ENCODE measurements at places on chromosomes 6 and 20.

- DNase-seq, result no peak
Observed at GRCh38 chr6:1110941-1111349, 201.0 kb upstream of the FOXQ1 start.

- no peak for DNase-seq
Observed at GRCh38 chr6:5684320-5685053, 322.2 kb downstream of the NRN1 start.

DNA sequence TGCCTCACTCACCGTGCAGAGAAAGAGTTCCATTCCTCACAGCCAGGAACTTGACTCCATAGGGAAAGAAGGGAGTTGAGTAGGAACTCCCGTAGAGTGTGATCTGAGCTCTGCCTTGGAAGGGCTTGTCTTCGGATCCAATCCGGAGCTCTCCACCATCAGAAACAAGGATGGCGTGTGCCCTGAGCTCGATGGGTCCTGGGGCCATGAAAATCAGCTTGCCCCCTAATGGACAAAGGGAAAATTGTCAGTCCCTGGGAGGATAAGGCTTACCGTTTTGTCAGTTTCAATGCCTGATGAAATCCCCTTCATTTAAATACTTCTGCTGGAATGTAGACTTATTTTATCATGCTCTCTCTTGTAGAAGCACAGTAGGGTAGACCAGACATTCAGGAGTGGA, 153.3 kb downstream of the PKHD1 start:
- no peak for DNase-seq

- DNase-seq, result peak; percentile 50
Observed at GRCh38 chr20:62938105-62938888, at the start of gene GID8. Gene GID8 (plus strand): TSS chr20:62938147. CDS start chr20:62941503, 3,356 bp downstream.

DNA sequence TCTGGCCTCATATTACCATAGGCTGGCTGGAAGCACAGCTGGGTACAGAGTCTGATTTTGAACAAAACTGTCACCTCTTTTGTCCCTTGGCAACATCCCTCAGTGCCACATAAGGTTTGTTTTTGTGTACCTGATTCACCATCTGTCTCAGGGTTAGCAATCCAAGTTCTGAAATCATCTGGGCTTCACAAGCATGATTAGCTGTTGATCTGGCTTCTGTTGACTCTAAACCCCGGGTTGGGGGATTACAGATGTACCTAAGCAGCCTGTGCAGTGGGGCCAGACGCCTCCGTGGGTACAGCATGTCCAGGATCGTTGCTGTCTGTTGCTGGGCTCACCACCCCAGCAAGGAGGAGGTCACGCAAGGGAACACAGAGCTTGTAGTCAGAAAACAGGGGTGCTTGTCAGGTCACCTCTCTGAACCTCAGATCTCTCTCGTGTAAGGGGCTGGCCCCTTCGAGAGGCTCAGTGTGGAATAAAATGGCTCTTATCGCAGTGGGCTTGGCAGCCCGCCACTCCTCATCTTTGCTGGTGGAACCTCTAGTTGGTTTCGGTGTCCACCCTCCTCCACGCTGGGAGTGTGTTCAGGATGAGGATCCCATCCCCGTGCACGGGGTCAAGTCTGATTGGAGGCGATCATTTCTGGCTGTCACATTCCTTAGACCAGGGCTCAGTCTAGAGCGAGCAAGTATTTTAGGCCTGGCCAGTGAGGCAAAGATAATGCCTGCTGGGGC, 39.2 kb upstream of the ZNF831 start:
- no peak for DNase-seq

GRCh38 chr20:6067763-6068318, 14.0 kb upstream of the LRRN4 start:
- no peak for DNase-seq

- no peak for DNase-seq
Observed at GRCh38 chr6:79821859-79822258, 125.5 kb downstream of the ELOVL4 start.

DNA sequence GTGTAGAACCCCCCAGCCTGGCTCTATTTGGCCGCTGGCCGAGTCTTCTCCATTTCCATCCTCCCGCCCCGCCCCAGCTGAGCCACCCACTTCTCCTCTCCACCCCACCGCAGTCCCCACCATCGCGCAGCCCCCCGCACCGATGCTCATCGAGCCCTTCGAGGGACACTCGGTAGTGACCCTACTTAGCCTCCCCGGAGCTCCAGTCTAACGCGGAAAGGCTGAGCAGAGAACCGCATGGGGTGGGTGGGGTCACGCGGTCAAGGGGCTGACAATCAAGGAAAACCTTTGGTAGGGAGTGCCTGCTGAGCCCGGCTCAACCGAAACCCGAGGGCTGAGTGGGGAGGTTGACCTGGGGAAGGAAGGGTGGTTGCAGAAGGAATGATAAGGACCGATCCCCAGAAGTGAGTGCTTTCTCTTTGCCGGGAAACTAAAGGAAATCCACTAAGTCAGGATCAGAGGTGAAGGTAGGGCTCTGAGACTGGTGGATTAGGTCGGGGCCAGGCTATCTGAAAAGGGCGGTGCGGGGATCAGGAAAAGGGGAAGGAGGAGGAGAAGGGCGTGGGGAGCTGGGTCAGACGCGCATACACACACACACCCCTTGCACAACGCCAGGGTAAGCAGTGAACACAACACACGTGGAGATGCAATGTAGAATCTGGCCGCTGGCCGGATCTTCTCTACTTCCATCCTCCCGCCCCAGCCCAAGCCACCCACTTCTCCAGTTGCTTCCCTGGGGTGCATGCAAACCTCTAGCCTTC, 49.8 kb downstream of the CPXM1 start:
- DNase-seq, result peak; percentile 33

- DNase-seq, result no peak
Observed at GRCh38 chr6:140380427-140381218, 1006.2 kb upstream of the CITED2 start.

- peak; percentile 24 for DNase-seq
Observed at GRCh38 chr6:127276331-127276730, 9.7 kb downstream of the RNF146 start.

- peak; percentile 49 for DNase-seq
Observed at GRCh38 chr20:33709398-33709797, 10.7 kb downstream of the PXMP4 start.

DNA sequence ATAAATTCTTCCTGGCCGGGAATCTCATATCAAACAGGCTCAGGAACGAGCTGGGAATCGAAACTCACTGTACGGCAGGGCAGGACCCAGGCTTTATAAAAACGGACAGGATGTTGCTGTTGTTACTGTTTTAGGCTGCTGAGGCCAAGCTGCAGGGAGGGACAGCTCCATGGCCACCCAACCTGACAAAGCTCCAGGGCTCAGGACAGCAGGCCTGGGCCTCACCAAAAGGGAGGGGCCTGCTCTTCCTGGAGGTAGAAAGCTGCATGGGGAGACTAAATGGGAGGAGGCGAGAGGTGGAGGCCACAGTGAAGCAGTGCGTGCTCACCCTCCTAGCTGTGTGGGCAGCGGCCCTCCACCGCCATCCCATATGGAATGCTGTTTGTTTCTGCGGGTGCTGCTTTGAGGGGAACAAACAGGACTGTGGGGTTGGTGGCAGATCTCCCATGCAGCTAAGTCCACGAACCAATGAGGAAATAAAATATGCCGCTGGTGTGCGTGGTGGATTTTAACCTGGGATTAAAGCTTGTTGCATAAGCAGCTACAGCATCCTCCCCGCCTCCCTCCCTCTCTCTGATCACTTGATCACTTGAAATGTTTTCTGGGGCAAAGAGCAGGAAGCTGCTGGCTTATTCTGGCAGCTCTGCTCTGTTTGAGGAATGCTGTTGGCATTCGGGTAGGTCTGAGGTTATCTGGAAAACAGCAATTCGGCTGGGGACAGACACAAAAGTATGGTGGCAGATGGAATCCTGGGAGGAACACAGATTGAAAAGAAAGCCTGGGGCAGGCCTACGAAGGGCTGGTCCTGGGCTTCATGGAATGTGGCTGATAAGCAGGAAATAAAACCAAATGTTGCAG, 2.4 kb upstream of the ZMYND8 start:
- DNase-seq, result peak; percentile 75

DNA sequence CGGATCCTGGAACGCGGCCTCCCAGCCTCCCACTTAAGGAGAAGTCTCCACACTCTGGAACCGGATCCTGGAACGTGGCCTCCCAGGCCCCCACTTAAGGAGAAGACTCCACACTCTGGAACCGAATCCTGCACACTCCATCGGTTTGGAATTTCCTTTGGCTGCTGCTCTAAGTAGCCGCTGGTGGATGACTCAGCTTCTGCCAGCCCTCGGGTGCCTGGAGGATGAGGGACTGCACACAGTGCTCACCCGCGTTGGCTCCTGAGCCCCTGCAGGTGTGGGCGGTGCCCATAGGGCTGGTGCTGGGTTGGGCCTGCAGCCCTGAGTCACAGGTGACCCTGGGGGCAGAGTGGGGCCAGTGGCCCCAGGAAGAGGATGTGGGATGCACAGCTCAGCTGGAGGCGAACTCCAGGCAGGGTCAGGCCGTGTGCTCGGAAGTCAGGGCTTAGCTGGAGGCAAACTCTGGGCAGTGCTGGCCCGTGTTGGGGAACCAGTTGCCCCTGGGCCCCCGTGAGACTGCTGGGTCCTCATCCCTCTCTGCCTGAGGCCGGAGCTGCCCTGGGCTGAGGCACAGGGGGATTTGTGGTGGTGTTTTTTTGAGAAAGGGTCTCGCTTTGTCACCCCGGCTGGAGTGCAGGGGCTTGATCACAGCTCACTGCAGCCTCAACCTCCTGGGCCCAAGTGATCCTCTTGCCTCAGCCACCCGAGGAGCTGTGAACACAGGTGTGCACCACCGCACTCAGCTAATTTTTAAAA, 13.9 kb upstream of the TNFRSF6B start:
- DNase-seq, result no peak

DNA sequence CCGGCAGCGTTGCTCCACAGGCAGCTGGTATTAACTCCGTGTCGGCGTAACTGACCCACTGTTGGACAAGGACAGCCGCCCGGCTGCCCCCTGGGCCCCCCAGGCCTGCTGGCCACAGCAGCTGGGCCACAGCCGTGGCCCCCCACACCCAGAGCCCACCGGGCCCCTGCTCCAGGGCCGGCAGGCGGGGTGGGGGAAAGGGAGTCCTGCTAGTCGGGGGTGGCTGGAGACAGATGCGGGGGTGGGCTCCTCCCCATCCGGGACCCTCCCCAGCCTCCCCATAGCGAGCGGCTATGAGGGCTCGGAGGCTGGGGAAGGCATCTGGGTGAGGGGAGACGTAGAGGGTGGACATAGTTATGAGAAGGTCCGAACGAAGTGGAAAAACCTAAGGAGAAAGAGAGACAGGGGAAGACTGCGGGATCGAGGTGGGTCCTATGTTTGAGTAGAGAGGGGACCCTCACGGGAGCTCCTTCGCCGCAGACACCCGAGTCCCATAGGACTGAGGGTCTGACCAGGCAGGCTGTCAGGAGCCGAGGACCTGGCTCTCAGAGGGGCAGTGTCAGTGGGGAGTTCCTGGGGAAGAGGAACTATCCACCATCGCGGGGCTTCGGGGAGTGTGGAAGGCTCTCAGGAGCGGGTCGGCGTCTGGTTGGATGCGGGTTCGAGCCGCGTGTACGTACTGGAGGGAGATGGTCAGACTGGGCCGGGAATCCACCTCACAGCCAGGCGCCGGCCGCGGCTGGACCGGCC, 511 bp downstream of the VARS1 start:
- no peak for DNase-seq

GRCh38 chr20:63968928-63969760, 586 bp downstream of the ZNF512B start:
- no peak for DNase-seq

- no peak for DNase-seq
Observed at GRCh38 chr6:52253494-52253893, 9.2 kb upstream of the IL17F start.

GRCh38 chr6:21352131-21352530, 241.4 kb upstream of the SOX4 start:
- no peak for DNase-seq

DNA sequence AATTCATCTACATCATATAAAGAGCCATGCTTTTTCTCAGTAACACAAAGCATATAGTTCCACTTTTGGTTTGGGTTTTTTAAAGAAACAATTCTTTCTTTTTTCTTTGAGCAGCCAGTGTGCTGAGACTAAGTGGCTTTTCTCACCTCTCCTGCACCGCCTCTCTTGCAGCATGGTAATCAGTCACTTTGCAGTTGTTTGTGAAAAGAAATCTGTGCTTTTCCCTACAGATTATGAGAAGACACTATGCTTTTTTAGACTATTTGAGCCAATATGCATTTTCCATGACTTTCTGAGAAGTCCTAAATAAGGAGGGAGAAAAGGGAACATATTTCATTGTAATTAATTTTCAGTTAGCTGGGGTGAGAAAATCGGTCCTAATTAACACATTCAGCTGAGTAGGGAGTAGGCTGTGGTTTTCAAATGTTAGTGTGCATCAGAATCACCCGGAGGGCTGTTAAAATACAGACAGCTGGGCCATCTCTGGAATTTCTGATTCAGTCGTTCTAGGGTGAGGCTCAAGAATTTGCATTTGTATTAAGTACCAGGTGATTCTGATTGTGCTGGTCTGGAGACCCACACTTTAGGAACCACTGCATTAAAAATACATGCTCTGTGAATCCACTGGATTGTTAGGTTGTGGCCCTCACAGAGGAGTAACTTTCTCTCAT, 155.2 kb downstream of the TINAG start:
- DNase-seq, result no peak

- peak; percentile 81 for DNase-seq
Observed at GRCh38 chr6:139423971-139424667, 49.7 kb upstream of the CITED2 start.

DNA sequence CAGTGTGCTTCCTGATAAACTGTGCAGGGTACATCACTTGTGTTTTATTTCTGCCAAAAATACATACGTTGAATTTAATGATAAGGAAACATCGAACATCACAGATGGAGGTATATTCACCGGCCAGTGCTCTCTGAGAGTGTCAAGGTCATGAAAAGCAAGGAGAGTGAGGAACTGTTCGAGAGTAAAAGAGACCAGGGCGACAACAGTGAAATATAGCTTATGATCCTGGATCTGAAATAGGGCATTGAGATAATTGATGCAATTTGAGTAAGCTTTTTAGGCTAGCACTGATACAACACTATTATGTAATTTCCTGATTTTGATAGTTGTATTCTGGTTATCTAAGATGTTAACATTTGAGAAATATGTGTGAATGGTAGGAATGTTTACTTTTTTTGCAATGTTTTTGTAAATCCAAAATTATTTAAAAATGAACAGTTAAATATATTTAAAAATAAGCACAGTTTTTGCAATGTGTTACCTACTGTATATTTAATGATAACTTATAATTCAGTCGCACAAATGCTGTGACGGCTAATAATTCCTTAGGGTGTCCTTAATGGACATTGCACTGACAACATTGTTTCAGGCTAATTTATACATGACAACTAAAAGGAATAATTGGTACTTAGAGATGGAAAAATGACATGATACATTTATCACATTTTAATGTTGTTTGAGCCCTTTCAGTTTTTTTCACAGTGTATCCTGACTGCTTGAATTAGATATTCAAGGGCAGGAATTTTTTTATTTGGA, 9.9 kb downstream of the RAB32 start:
- no peak for DNase-seq

DNA sequence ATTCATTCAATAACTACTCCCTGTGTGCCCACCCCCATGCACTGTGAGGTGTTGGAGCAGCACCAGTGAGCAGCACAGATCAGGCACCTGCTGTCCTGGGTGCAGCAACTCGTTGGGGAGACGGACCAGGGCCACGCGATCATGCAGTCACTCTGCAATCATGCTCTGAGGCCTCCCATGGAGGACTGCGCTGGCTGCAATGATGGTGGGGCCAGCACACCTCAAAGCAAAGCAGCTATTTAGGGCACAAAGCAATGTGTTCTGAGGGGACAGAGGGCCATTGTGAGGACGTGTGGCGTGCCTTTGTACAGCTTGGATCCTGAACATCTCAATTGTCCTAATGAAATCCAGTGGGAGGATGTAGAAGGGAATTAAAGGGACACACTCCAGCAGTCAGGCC, 41.0 kb upstream of the MPC1 start:
- DNase-seq, result no peak

GRCh38 chr6:99609905-99610489, 3.4 kb downstream of the PRDM13 start:
- DNase-seq, result no peak

Data from hematopoietic multipotent progenitor cell treated with erythropoietin and hydrocortisone succinate and interleukin-3 and kit ligand, for 8 days (in vitro differentiated cells).